ENCODE measurements at places on chromosomes 1 and 21.

- no peak for DNase-seq
Measured at GRCh38 chr21:31901315-31901714, 28.5 kb downstream of the HUNK start.

DNA sequence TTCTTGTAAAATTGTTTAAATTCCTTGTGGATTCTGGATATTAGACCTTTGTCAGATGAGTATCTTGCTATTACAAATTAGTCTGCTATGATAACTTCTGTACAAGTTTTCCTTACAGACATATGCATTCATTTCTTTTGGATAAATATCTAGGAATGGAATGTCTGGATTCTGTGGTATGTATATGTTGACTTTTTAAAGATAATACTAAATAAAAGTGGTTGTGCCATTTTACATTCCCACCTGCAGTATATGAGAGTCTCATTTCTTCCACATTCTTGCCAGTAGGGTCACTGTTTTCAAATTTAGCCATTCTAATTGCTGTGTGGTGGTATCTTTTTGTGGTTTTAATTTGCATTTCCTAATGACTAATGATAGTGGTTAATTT, 53.9 kb downstream of the SYDE2 start:
- no peak for DNase-seq

DNA sequence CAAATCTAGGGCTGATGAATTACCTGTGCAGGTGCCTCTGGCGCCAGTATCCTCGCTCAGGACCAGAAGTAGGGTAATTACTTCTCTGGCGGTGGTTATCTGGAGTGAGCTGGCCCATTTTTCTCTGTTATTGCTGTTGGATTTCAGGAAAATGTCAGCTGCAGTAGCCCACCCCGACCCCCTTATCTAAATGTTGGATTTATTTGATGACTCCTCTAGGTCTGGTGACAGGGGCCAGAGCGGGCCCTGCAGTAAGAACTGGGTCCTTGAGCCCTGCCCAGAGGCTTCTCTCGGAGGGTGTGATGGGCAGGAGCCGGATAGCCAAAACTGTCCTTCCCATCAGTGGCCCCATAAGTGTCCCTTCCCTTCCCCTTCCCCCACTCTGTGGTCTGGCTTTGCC, 384.3 kb downstream of the PTPRU start:
- no peak for DNase-seq

DNA sequence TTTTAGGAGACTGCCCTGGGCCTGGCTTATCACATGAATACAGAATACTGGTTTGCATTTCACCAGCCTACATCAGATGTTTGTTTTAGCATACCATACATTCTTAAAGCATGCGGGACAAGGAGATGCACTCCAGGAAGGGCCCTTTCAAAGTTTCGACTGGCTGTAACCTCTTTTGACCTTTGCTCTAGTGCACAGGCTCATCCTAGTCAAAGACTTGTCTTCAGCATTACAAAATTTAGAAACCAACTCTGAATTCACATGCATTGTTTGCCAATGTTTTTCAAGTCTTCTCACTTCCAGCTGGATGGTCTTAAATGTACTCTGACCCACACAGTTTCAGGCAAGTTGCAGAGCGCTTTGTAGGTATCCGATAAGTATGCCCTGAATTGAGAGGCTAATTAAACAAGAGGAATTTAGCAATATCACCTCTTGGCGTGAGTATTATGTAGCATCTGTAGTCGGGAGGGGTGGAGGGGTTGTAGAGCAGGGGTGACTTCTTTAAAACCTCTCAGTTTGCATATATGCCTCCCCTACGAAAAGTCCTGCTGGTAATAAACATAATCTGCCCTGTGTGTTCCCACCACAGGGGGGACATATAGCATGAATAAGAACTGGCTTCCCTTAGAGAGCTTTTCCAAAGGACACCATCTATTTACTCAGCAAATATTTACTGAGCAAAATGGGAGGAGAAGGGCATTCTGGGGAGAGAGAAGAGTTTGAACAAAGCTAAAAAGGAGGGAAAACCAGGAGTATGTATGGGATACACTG, 24.4 kb upstream of the AHCYL1 start:
- DNase-seq, result no peak

Measured in pulmonary artery endothelial cell (primary cell).